ENCODE measurements at places on chromosomes 2 and 18.

DNA sequence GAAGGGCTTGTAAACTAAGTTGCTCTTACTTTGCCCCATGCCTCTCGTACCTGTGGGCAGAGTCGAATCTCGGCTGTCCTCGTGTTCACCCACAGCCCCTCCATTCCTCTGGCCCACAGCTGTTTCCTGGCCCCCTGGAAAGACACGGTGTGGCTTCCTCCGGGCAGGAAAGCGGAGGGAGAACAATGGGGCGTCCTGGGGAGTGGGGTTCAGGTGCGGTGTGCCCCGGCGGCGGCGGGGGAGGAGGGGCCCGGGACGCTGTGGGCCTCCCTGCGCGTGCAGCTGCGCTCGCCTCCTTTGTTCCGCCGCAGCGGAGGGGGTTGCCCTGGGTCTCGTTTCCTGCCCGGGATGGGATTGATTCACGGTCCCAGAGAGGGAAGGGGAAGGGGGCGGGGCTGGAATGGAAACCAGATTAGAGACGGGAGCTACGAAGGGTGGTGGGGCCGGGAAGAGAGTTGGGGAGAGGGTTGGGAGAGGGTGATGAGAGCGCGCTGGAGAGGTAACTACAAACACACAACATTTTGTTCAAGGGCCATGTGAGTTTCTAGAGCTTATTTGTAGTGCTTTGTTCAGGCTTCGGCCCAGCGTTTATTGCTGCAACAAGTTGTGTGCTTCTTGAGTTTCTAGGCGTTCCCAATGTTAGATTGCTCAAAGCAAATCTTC lies 796 bp downstream of the MYO1B start:
- peak; percentile 47 for DNase-seq

DNA sequence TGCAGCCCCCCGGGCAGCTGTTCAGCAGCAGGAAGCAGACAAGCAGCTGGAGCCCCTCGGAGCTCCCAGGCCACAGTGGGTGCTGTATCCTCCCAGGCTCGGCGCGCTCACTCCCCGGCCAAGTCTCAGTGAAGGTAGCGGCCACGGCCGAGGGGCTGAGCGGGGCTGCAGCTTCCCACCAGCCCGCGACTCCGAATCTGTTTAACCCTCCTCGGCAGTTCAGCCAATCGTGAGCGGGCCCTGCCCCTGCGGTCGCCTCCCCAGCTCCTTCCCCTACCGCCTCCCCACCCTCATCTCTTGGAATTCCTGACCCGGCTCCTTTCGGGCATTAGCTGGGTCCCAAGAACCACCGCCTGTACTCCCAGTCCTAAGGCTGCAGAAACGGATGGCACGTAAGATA lies at the start of gene RESP18:
Gene RESP18 (minus strand): TSS at position 203 of the 400 bp plus-strand sequence.
- no peak for DNase-seq

- peak; percentile 48 for DNase-seq
Measured at GRCh38 chr18:8212896-8213780, 396.1 kb upstream of the RAB12 start.

- DNase-seq, result no peak
Measured at GRCh38 chr2:160372585-160372984, 121.0 kb downstream of the RBMS1 start.

DNA sequence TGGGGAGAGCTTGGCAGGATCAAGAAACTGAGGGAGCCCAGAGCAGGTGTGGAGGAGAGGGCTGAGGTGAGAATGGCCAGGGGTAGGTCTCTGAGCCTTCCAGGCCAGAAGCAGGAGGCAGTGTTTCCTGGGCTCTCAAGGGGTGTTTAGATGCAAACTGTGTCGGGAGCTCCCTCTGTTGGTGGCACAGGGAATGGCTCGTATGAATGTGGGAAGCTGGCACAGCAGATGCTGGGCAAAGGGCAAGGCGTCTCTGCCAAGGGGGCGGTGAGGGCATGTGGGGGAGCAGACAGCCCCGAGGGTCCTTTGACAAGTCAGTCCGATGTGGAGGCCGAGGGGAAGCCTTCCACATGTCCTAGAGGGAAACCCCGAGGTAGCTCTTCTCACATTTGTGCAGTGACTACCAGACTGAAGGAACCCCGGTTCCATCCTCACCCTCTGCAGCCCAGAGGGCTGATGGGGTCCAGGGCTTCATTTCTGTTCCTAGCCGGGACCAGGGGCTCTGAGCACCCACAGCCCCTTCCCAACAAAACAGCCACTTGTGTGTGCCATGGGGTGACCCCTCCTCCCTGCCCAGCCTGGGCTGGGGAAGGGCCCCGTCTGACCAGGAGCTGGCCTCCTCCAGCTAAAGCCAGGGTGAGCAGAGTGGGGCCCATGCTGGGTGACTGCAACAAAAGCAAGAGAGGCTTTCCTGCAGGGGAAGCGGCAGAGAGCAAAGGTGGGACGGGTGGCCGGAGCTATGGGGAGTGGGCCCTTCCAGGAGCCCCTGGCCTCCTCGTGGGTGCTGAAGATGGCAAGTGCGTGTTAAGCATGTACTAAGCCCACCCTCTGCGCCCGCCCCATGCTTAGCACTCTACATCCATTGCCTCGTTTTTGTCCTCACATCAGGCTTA lies 103.4 kb downstream of the SEPTIN10 start:
- peak; percentile 38 for DNase-seq

DNA sequence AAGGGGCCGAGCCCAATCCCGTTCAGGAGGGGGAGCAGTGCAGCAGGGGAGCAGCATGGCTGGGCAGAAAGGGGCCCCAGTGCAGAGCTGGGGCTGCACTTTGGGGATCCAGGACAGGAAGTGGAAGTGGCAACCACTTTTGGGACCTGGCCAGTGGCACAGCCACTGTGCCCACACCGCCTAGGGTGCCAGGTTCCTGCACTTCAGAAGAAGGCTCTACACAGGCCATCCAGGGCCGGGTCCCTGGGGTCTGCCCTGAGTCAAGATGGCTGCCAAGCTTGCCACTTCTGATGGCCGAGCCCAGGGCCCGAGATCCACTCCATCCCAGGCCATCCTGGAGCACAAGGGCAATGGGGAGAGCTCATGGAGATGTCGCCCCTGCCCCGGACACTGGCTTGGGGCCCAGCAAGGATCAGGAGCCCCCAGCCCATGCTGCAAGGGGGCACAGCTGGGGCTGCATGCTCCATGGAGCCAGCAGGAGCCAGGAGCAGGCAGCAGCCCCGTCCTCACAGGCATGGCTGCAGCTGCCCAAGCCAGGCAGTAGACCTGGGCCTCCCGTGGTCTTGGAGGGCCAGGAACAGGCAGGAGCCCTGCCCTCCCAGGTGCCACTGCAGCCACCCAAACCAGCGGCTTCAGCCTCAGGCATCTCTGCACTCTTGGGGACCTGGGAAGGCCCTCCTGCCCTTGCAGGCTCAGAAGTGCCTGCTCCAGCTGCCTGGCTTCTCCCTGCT lies 35.0 kb upstream of the ID2 start:
- no peak for DNase-seq

DNA sequence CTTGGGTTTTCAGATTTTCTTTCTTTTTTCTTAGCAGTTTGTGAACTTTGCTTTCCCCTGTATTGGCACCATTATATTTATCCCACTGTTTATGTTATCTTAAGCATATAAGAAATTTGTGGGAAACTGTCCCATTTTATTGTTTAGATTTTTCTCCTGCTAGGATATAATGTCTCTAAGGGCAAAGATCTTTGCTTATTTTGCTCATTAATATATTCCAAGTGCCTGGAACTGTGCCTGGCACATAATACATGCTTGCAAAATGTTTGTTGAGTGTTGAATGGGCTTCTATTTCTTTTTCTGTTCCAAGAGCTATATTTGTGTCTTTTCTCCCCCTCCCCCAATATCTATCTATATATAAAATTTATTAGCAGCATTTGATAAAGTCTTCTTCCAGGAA lies 5.4 kb downstream of the EPC2 start:
- DNase-seq, result no peak

DNA sequence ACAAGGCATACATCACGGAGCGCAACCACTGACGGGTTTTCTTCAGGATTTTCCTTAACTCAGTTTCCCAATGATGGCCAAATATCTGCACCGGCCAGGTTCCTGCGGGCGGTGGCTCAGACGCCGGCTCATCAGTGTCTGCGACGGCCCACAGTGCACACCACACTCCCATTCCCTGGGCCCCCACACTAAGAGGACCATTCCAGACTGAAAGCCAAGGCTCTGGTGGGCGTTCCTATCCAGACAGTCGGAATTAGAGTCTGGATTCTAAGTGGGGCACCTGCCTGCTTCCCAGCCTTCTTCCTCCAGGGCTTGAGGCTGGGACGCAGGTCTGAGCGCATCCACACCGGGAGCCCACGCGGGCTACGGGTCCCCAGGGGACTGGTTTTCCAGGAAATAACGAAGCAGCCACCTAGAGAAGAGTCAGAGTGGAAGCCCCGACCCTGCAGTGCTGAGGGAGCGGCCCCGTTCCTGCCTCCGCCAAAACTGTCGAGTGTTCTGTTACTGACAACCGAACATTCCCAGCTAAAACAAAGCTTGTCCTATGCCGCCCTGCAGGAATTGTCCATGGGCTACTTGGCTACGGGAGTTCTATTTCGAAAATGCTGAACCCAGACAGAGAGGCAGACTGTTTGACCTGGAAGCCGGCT lies 75.3 kb downstream of the TMEM18 start:
- no peak for DNase-seq

DNA sequence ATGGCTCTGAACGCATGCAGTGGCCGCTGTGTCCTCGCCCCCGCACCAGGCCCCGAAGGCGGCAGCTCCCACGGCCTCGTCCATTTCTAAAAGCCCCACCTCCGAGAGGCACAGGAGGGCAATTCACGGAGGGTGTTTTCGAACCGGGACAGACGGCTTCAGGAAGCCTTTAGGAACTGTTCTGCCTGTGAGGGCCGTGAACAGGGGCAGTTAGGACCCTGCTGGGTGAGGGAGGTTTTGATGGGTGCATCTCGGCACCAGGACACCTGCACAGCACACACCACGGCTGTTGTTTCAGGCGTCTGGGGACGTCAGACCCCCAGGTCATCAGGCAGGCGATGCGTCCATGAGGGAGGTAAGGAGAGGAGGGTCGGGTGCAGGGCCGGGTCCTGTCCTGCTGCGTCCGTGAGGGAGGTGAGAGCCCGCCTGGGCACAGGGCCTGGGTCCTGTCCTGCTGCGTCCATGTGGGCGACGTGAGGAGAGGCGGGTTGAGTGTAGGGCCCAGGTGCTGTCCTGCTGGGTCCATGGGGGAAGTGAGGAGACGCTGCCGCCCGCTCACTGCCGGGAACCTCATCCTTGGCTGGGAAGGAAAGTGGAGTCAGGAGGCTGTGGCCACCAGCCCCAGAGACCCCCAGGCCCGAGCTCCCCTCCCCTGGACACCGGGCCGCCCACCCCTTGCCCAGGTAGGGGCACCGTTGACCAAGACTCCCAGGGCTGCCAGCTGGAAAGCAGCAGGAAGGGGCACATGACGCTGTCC lies 25.5 kb upstream of the KCNG2 start:
- DNase-seq, result no peak

DNA sequence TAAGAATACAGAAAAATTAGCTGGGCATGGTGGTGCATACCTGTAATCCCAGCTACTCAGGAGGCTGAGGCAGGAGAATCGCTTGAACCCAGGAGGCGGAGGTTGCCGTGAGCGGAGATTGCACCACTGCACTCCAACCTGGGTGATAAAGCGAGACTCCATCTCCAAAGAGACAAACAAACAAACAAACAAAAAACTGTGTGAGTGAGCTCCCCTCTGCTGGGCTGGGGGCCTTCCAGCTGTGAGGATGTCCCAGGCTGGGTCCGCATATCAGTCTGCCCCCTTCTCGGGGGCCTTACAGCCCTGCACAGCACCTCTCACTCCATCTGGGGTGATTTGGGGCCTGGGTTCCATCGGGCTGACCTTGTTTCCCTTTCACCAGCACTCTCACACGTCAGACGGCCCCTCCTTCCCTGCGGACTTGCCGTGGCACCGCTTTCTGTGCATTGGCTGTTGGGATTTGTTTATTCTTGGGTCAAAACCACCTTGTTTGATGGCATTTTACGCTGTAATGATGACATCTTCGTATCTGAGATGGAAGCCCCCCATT lies 2.8 kb upstream of the KLHL30 start:
- DNase-seq, result no peak
